ENCODE measurements at places on chromosomes 1 and 21.
A peak's percentile ranks its signal among the peaks of the same experiment; 100 is the strongest.

GRCh38 chr1:45551684-45552083, 1.1 kb downstream of the AKR1A1 start:
- DNase-seq, result no peak

GRCh38 chr1:22252251-22252650, 109.4 kb upstream of the WNT4 start:
- no peak for DNase-seq

DNA sequence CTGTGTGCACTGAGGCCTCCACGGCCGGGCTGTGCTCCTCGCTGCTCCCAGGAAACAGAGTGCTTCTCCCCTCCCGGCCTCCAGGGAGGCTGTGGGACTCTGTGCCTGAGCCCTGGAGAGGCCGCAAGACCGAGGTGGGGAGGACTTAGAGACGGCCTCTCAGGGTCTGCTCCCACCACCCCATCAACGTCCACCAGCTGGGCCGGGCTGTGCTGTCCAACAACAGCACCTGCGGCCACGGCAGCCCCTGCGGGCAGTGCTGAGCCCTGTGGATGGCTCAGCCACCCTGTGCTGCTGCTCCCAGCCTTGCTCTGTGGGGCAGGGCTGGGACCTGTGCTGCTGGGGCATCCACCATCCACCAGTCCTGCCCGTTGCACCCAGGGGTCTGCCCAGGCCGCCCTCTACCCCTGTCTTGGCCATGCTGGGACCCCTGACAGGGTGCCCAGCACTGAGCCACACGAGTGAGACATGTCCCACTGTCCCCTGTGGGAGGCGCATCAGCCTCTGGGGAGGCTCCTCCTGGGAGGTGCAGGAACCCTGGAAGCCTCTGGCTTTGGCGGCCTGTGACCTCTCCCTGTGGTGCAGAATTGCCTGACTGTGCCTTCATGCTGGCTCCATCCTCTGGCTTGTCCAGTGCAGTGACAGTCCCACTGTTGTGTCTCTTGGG, 31.2 kb upstream of the LRRC3 start:
- DNase-seq, result no peak

GRCh38 chr1:207962716-207963426, 51.9 kb upstream of the CD34 start:
- DNase-seq, result no peak

DNA sequence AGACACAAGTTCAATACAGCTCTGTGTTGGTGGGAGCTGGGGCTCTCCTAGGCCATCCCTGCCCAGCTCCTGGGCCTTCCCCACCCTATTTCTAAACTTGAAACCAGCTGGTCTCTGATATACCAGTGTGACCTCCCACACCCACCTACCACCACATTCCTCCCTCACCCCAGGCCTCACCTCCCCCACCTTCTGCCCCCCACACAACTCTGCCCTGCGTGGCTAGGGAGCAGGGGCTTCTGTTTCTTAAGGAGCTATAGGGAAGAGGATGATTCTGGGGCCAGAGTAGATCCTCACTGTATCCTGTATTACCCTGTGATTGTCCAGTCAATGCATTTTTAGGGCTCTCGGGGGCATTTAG, 16.5 kb downstream of the NES start:
- no peak for DNase-seq

DNA sequence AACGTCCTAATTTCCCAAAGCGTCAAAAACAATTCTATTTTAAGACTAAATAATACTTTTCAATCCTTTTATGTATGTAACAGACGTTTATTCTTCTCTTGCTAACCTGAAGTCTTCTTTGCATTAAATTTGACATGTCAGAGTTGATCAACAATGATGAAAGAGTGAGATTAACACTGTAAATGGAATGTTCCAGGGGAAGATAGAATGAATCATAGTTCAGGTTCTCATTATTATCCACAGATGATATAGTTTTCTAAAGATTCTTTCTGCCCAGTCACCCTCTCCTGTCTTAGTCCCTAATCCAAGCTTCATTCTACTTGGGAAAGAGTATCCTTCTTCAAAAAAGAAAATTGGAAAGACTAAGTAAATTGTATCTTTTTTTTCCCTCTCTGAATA, 38.9 kb downstream of the SDCCAG8 start:
- DNase-seq, result no peak

GRCh38 chr1:201989354-201990128, 7.1 kb downstream of the RNPEP start:
- DNase-seq, result no peak

- DNase-seq, result no peak
Observed at GRCh38 chr1:91520942-91521507, 20.4 kb downstream of the CDC7 start.

- no peak for DNase-seq
Observed at GRCh38 chr1:101652484-101652883, 344.2 kb downstream of the OLFM3 start.

GRCh38 chr1:40710581-40711315, 19.2 kb downstream of the NFYC start:
- no peak for DNase-seq

DNA sequence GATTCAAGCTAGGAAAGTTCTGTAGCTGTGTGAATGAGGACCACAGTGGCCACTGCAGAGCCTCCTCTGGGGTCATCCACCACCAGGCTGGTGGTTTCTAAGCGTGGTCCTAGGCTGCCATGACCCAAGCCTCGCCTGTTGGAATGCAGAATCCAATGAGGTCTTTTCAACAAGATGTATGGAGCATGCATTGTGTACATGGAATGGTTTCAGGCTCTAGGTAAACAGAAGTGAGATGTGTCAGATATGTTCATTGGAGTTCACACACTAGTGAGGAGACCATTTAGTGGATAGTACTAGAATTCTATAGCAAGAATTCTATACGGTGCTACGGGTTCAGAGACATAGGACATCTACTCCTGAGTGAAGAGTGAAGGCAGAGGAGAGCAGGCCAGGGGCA, 10.7 kb downstream of the RNU5D-1 start:
- no peak for DNase-seq

GRCh38 chr1:113314600-113314999, 75.7 kb upstream of the MAGI3 start:
- DNase-seq, result no peak

DNA sequence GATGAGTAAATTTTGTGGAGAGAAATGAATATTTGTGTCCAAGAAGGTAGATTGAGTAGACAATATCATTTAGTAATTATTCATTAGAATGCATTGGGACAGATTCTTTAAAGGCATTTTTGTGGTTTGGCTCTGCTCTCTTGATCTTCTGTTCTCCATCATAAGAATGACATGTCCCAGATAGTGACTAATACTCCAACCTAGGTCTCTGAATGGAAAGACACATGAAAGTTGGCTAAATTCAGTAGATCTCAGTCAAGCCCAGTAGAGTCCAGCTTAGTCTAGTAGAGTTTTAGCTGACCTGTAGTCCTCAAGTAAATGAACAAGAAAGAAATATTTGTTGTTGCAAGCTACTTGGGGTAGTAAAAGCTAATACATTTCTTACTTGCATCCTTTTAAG, 61.8 kb upstream of the DNAH14 start:
- no peak for DNase-seq

GRCh38 chr1:156386134-156386901, 17.3 kb downstream of the RHBG start:
- DNase-seq, result no peak

GRCh38 chr1:9149837-9150581, 21.1 kb upstream of the GPR157 start:
- no peak for DNase-seq

GRCh38 chr1:200733907-200734306, 4.8 kb upstream of the CAMSAP2 start:
- DNase-seq, result peak; percentile 24

DNA sequence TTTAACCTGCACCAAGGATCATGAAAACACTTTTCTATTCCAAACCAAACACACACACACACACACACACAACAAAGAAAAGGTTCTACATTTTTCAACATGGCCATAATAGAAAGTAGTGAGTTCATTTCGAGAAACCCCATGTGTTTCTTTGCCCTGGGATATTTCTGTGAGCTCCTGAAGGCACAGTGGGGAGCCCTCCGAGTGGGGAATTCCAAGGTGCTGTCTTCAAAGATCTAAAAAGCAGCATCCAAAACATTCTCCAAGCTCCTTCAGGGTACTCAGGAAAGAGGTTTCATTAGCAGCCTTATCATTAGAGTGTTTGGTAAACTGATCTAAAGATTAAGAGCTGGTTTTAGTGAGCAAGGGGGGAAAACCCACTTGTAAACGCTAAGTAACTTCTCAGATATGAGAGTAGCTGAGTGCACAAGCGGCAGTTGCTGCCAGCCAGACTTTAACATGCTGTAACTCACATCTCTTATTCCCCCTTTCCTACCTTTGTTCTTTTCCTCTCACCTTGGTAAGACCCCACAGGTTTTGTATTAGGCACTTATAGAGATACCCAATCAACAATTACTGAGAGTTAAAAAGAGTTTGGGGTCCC, 38.3 kb downstream of the ZC3H11B start:
- DNase-seq, result no peak

DNA sequence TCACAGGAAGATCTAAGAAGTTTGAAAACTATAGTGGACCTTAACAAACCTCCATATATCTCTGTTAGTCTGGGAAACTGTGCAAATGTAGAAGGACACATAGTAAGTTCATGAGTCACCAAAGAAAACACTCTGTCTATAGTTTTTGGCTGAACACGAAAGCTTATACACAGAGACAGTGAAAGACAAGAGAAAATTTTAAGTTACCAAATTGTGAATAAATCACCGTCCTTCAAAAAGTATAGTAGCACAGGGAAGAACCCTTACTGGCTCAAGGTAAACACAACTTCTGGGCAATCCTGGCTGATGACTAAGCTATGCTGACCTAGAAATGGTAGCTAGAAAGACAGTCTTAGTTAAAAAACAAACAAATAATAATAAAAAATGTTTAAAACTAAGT, 1057.9 kb downstream of the AMY1C start:
- no peak for DNase-seq

DNA sequence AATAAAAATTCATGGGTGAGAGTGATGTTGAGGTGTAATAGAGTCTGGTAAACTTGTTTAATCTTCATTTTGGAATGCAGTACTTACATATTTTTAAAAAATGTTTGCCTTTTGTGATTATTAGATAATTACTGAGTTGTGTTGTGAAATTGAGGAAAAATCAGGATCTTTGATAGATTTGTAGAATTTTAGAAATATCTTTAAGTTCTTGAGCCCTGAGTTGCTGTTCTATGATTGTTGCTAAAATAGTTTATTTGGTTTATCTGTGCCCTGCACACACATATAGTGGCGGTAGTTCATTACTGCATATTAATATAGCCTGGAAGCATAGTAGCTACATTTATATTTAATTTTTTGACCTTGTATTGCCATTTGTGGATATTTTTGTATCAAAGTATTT, 1.6 kb downstream of the B3GALT2 start:
- DNase-seq, result no peak

GRCh38 chr1:233665575-233666270, 51.8 kb downstream of the KCNK1 start:
- DNase-seq, result no peak

GRCh38 chr1:66940981-66941380, 16.2 kb downstream of the MIER1 start:
- DNase-seq, result no peak

- no peak for DNase-seq
Observed at GRCh38 chr1:243420016-243420945, 164.4 kb downstream of the SDCCAG8 start.
